ENCODE measurements at places on chromosomes 11 and 22. TPM values are rescaled to one million over a fixed set of nuclear protein-coding genes. Genes with fewer than 3 reads are reported as not detected.

DNA sequence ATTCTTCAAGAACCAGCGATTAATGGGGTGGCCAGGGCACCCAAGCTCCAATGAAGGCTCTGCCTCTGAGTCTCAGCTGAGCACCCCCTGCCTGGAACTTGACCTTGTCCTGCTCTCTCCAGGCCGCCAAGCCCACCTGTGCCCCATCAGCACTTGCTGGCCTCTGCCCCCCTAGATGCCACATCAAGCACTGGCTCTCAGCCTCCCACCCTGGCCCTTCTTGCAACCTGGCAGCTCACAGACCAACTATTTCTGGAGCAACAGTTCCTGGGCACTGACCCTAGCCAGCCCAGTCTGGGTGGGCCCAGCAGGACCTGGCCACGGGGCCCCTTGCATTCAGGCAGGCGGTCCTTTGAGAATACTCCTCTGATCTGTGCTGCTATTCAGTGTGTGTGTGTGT lies 98.8 kb upstream of the PITPNB start:
- no peak overlapping the region for H3K27ac ChIP-seq
- no peak overlapping the region for H3K4me3 ChIP-seq
- H3K36me3 ChIP-seq, result no peaks in the 10 kb centered on the region

GRCh38 chr11:8790968-8791367 lies 108.4 kb downstream of the RPL27A start:
- H3K36me3 ChIP-seq, result no peaks in the 10 kb centered on the region
- DNase-seq, result no peak
- no peak overlapping the region for H3K27ac ChIP-seq
- H3K27me3 ChIP-seq, result no peaks in the 10 kb centered on the region
- H3K4me1 ChIP-seq, result peaks cover 62% of the 10 kb centered on the region
- H3K4me3 ChIP-seq, result no peak overlapping the region

GRCh38 chr22:29994027-29994715 lies 86.1 kb upstream of the HORMAD2 start:
- H3K36me3 ChIP-seq, result no peaks in the 10 kb centered on the region
- H3K27me3 ChIP-seq, result no peaks in the 10 kb centered on the region
- H3K4me3 ChIP-seq, result no peak overlapping the region

The MCAM gene
- 24.6 TPM for total RNA-seq

The PGA3 gene
- 0.22 TPM for total RNA-seq

Measured in adrenal gland (tissue), 19 donors.